ENCODE measurements at places on chromosomes 2 and 18.

DNA sequence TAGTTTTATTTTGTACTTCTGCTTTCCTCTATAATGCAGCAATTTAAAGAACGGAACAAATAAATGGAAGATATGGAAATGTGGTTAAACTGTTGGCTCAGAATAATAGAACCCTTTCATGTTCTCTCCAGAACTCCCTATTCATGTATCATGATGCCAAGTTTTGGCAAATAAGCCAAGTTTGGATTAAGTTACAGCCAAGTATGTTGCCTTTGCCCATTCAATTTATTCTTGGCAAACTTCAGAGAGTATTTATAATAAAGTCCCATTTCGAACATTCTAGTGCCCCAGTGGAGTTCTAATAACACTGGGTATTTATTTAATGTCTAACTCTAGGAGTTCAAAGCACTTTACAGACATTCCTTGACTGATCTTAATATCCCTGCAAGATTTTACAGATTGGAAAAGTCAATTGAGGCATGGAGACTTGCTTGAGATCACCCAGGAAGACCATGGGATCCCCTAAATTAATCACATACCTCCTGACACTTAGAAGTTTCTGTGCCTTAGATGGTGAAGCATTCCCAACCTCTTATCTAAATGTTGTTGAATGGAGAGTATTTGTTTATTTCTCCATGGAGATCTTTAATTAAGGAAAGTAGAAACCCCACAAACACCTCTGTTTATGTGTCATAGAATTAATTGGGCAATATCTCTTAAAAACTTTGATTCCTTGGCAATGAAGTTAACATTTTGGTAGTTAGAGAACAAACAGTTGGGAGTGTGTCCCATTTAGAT lies 106.7 kb downstream of the ACKR3 start:
- DNase-seq, result no peak

GRCh38 chr2:221552291-221552690 lies 19.8 kb downstream of the EPHA4 start:
- DNase-seq, result no peak

- DNase-seq, result no peak
Measured at GRCh38 chr2:109637749-109638570, 23.8 kb downstream of the SOWAHC start.

DNA sequence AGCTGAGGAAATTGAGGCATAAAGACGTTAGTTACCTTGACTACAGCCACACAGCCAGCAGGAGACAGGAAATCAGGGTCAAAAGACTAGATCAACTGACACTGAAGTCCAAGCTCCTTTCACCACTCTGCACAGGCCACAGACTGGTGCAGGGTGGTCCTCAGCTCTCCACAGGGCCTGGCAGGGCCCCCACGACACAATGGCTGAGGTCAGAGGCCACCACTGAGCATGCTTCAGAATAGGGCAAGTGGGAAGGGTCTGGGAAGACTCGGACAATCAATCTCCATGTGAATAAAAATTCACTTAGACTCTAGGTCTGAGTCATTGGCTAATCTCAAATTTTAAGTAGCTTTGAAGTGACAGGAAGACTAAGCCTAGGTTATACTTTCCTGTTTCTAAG lies 201.7 kb downstream of the ALK start:
- no peak for DNase-seq

DNA sequence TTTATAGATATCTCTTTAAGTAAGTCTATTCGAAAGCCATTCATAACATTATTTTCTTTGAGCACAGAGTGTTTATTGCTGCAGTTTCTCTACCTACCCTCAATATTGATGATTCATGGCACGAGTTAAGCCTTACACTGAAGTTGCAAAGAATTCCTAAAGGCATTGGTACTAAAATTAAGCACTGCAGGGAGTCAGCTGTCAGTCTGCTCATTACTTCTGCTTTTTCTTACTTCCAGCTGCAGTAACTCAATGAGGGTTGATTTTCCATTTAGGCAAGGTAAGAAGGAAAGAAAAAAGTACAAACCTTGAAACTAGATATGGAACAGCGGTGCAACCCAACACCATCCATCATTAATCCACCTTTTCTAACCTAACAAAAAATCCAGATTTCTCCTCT lies 65.2 kb downstream of the RNF152 start:
- no peak for DNase-seq

- no peak for DNase-seq
Measured at GRCh38 chr18:3620146-3621119, 170.5 kb downstream of the TGIF1 start.

DNA sequence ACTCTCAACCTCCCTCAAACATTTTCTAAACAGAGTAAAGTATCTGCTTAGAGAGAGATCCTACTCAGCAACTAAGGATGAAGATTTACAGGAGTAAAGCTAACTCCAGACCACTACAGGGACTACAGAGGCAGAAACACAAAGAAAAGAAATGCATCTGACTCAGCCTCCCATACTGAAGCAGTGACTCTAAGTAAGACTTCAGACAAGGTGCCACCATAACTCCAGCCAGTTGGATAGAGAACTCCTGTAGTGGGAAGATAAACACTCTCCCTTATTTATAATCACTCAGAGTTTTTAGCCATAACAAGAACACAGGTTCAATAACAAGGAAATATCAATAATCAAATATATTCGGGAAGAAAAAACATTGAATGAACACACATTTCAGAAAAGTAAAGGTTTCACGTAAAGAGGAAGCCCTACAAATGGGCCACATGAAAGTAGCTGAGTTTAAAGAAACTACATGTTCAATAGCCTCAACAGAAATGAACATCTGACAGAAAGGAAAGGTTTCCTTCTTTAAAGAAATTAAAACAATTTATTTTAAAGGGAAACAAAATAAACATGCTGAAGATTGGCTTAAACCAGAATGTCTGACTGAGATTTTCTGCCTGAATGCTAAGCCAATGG lies 519.9 kb downstream of the KCNJ3 start:
- no peak for DNase-seq

DNA sequence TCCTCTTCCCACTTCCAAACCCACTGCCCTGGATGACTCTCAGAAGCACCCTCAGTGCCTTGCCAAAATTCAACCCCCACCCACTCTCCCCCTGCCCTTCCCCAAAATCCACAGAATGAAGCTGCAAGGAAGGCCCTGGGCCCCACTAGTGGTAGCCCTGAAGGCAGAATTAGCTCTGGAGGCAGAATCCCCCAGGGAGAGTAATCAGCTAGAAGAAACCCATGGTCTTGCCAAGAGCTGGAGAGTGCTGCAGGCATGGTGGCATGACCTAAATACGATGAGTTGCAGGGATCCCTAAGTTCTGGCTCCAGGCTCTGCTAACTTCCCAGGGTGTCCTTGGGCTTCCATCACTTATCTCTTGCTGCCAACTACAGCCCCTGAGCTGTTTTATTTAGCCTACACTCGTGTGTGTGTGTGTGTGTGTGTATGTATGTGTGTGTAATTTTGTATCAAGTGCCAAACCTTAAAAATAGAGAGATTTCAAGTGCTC lies 7.9 kb downstream of the GAD1 start:
- no peak for DNase-seq

DNA sequence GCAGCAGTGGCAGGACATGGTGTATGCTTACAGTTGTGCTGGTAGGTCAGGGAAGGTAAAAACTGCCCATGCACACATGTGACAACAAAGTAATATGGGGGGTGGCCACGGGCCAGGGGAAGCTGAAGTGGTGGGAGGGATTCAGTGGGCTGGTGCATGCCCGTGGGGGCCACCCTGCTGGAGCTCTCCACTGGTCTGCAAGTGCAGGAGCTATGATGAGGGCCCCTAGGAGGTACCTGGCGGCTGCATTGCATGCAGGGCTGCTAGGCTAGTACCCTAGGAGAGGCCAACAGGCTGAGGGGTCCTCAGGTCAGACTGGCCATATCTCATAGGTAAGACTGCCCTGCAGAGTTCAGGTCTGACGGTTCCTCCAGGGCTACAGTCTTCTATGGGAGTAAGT lies 265.9 kb downstream of the NUP35 start:
- no peak for DNase-seq

DNA sequence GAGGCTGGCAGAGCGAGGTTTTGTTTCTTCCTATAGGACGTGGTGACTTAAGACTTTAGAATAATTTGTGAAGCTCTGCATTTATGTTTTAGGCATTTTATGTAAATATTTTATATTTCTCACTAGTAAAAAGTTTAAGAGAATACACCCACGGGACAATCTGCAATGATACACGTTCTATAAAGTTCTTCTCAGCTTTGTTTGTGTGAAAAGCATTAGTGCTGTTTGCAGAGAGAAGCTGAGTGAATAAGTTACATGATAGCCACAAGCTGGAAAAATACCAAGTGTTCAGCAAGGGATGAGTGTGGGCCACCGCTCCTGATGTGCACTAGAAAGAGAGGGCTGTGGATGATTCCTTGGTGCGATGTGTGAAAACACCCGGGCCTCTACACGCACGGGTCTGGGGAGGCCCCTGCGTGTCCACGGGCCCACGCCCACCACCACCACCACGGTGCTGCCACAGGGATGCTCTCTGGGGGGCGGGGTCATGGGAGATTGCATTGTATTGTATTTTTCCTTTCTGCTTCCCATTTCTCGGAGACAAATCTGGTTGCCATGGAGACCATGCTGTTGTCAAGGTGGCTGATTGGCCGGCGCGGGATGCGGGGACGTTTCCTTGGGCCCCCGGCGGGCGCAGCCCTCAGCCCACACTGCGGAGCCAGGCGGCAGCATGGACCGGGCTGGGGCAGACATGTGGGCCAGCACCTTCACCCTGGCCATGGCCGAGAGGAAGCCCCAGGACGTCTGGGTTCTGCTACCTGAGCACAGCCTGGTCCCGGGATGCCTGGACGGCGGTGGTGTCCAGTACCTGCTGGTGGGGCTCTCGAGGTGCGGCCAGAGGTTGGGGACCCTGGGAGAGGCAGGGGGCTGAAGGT lies at the start of gene RTP5:
RTP5 (plus strand) TSS at position 643 of the 875 bp plus-strand sequence; CDS start at position 671, 28 bp downstream.
- DNase-seq, result no peak

GRCh38 chr2:200405599-200406298 lies 99.3 kb downstream of the SPATS2L start:
- DNase-seq, result no peak

- no peak for DNase-seq
Measured at GRCh38 chr2:57897920-57898319, 148.7 kb upstream of the VRK2 start.

- no peak for DNase-seq
Measured at GRCh38 chr2:160921386-160921964, 238.8 kb upstream of the TANK start.

GRCh38 chr2:239630618-239631286 lies 229.9 kb upstream of the HDAC4 start:
- DNase-seq, result no peak

GRCh38 chr2:2791031-2791430 lies 460.0 kb upstream of the MYT1L start:
- DNase-seq, result no peak

- DNase-seq, result no peak
Measured at GRCh38 chr18:2169656-2170055, 401.6 kb downstream of the METTL4 start.

DNA sequence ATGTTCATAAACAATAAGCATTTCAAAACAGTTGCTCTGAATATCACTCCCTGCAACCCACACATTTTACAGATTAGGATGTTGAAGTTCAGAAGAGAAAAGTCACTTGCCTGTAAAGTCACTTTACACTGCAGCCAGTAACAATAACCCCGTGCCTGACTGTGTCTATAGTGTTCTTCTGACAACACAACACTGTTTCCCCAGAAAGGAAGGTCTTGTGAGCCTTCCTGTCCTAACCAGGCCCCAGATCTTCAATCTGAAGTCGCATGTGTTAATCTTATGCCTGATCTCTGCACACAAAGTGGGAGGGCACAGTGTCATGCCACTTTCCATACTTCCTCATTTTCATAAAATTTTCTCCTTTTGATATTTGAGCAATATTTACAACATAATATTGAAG lies 120.2 kb downstream of the FEZ2 start:
- DNase-seq, result no peak

GRCh38 chr2:37786191-37786698 lies 114.8 kb upstream of the CDC42EP3 start:
- DNase-seq, result no peak

GRCh38 chr2:240586919-240587800 lies 626 bp downstream of the CAPN10 start:
- DNase-seq, result no peak

GRCh38 chr18:55414475-55414874 lies 173.5 kb downstream of the TCF4 start:
- no peak for DNase-seq

- DNase-seq, result no peak
Measured at GRCh38 chr2:49251766-49252165, 97.5 kb upstream of the FSHR start.

GRCh38 chr2:233002829-233003657 lies 10.0 kb downstream of the NGEF start:
- DNase-seq, result no peak

GRCh38 chr2:88614497-88615157 lies 12.6 kb downstream of the EIF2AK3 start:
- no peak for DNase-seq

GRCh38 chr18:44740000-44740399 lies 59.3 kb downstream of the SETBP1 start:
- no peak for DNase-seq

DNA sequence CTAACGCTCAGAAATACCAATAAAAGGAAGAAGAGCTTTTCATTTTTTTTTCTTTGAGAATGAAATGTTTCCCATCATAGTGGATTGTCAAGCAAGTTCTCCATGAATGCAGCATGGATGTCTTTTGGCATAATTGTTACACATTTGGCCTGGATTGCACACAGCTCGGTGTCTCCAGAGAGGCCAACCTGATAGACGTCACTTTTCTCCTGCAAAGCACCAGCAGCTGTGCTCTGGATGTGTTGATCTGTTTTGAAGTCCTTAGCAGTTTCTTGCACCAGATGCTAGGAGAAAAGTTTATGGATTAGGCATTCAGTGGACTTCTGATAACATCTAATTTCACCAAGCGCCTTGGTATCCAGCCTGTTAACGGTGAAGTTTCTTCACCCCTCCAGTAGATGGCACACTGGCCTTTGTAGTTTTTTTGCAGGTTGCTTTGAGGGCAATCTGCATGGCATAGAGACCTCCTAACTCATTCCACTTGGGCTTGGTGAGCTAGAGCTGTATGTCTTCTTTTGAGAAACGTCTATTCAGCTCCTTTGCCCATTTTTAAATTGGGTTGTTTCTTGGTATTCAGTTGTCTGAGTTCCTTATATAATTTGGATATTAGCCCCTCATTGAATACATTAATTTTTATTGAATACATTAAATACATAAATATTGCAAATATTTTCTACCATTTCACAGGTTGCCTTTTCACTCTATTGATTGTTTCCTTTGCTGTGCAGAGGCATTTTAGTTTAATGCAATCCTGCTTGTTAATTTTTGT lies 59.7 kb downstream of the PTH2R start:
- no peak for DNase-seq

All from stimulated activated CD8-positive, alpha-beta memory T cell treated with anti-CD3 and anti-CD28 coated beads, Interleukin-15, amount 100 ng/mL, for 1 hour (primary cell).